ENCODE measurements at places on chromosomes 5 and 9.

DNA sequence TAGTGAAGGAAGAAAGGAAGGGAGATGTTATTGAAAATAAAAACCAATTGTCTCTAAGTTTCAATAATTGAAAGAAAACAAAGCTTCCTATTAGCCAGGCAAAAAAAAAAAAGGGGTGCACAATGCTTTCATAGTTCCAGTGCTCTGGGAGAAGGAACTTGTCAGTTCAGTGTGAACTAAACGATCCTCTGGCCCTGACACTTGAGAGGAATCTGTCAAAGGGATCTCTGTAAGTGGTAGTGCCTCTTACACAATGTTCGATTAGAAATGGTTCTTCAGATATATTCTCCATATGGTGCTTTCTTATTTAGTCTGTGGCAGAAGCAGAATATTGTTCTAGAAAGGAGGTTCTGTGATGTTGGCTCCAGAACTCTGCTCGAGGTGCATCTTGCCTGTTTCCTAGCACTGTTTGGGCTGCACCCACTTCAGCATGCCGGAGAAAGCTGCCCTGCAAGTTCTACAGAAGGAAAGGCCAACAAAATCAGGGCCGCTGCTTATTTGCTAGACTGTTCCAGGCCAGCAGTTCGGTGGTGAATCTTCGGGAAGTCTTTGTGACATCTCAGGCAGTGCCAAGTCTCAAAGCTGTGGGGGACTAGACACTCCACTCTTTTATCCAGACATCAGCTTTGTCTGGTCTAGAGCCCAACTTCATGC lies 90.9 kb downstream of the PIK3R1 start:
- DNase-seq, result no peak

DNA sequence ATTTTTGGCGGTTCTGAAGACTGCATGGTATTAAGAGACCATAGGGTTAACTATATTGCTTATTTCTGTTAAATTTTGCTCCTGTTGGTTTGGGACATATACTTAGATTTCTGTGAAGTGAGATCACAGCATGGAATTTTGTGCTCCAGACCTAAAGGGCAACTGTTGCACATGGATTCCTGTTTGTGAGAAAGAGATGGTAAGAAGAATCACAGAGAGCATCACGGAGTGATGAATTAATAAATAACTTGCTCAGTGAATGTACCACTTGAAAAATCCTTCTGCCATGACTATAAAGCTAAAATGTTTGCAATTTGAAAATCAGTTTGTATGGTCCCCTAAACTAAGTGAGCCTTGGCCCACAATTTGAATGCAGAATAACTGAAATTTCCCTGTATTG lies 4.5 kb downstream of the PSAT1 start:
- DNase-seq, result no peak

DNA sequence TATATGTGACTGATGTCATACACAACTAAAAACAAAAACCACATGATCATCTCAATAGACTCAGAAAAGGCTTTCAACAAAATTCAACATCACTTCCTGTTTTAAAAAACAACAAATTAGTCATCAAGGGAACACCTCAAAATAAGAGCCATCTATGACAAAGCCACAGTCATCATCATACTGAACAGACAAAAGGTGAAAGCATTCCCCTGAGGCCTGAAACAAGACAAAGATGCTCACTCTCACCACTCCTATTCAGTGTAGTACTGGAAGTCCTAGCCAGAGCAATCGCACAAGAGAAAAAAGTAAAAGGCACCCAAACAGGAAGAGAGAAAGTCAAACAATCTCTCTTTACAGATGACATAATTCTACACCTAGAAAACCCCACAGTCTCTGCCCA lies 893.5 kb upstream of the EDIL3 start:
- no peak for DNase-seq

DNA sequence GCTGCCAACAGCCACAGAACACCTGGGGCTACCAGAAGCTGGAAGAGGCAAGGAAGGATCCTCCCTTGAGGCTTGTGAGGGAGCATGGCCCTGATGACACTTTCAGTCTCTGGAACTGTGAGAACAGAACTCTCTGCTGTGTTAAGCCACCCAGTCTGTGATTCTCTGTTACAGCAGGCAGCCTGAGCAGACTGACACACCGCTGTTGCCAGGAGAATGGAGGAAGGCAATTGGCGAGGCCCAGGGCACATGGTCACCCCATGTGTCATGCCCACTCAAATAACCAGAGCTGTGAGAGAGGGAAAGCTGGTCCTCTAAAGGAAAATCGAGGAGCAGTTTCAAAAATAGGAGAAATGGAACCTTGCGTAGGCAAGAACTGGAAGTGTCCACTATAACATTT lies 12.0 kb upstream of the KIF4B start:
- DNase-seq, result no peak

DNA sequence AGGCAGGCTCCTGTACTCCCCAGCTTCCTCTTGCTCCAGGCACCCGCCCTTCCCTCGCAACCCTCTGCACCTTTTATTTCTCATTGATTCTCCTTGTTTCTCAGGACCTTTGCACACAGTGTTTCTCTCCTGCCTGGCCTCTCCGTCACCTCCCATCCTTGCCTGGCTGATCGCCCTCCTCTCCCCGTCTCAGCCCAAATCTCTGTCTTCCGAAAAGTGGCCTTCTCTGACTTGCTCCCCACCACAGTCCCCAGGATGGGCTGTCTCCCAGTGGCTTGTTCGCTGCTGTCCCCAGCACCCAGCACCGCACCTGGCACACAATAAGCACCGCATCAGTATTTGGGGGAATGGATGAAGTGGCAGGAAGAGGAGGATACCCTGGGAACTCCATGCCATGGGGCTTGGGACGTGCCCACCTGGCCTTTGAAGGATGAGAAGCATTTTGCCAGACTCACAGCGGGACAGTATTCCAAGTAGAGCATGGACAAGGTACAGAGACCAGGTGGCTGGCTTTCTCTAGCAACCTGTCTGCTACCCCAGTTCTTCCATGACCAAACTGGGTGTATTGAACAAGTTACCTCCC lies 62.5 kb downstream of the LMX1B start:
- no peak for DNase-seq

DNA sequence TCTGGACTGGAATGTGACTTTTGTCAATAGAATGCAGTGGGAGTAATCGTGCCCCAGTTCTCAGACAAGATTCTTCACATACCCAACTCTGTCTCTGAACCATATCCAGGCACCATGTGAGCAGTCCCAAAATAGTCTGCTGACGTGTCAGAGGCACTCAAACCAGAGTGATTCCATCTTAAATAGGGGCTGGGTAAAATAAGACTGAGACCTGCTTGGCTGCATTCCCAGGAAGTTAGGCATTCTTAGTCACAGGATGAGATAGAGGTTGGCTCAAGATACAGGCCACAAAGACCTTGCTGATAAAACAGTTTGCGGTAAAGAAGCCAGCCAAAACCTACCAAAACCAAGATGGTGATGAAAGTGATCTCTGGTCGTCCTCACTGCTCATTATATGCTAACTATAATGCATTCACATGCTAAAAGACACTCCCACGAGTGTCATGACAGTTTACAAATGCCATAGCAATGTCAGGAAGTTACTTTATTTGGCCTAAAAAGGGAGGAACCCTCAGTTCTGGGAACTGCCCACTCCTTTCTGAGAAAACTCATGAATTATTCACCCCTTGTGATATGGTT lies 16.9 kb upstream of the PLCXD3 start:
- DNase-seq, result no peak

- DNase-seq, result no peak
These were observed 58.4 kb upstream of the FBXL7 start for GRCh38 chr5:15441433-15442192.

DNA sequence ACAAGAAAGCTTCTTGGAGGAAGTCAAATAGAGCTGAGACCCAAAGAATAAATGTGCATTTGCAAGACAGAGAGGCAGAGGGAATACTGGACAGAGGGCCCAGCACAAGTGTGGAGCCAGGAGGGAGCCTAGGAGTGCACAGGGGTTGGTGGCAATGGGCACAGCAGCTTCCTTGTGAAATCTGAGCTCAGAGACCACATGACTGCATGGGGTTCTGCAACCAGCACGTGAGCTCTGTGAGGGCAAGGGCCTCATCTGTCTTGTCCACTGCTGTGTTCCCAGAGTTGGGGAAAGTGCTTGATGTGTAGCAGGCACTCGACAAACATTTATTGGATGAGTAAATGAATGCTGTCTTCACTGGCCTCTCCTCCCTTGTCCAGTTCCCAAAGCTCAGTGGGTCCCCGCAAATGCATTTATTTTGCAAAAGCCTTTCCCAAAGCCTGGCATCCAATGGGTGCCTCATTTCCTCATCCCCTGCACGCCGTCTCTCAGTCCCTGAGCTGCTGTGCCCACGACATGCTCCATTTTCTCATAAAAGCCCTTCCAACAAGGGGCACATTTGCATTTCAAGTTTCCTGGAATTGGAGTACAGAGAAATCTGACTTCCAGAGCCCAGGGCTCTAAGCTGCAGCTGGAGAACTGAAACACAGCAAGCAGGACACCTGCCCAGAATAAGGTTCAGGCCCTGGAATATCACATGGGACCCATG lies 58.5 kb downstream of the KCNIP1 start:
- DNase-seq, result no peak

DNA sequence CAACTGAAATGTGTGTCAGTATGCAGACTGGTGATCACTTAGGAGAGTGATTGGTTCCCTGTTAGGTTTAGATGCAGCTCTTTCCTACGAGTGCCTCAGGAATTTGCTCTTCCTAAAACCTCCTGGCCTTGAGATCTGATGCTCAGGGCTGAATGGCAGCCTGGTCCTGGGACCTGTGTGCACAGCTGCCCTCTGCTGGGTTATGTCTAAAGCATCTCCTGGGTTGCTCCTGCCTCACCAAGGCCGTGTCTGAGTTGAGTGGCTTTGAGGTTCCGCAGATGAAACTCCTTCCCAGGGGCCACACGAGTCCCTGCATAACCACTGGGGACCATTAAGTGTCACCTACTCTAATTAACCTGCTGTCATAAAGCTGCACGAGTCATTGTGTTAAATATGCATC lies 59.5 kb downstream of the MVB12B start:
- no peak for DNase-seq

- DNase-seq, result no peak
These were observed 255.2 kb downstream of the SGCD start for GRCh38 chr5:156582193-156582598.

DNA sequence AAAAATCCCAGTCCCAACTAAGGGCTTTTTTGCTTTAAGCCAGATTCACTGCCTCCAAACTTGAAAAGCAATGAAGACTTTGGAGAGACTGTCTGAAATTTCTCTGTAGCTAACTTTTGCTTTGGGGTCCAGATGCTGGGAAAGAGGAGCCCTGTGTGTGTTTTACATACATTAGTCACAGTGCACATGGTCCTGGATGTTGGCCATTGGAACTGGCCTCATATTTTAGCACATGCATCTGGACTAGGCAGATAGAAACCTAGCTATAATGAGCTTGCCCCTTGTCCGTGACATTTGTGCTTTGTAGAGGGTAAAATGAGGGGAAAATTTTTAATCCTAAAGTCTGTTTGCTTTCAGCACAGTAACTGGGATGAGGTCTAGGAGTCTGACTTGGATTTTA lies 421.7 kb downstream of the CDK5RAP2 start:
- DNase-seq, result no peak

GRCh38 chr9:135926402-135927194 lies 19.3 kb upstream of the CAMSAP1 start:
- no peak for DNase-seq

- DNase-seq, result no peak
These were observed 112.6 kb upstream of the SLC12A2 start for GRCh38 chr5:127970854-127971425.

DNA sequence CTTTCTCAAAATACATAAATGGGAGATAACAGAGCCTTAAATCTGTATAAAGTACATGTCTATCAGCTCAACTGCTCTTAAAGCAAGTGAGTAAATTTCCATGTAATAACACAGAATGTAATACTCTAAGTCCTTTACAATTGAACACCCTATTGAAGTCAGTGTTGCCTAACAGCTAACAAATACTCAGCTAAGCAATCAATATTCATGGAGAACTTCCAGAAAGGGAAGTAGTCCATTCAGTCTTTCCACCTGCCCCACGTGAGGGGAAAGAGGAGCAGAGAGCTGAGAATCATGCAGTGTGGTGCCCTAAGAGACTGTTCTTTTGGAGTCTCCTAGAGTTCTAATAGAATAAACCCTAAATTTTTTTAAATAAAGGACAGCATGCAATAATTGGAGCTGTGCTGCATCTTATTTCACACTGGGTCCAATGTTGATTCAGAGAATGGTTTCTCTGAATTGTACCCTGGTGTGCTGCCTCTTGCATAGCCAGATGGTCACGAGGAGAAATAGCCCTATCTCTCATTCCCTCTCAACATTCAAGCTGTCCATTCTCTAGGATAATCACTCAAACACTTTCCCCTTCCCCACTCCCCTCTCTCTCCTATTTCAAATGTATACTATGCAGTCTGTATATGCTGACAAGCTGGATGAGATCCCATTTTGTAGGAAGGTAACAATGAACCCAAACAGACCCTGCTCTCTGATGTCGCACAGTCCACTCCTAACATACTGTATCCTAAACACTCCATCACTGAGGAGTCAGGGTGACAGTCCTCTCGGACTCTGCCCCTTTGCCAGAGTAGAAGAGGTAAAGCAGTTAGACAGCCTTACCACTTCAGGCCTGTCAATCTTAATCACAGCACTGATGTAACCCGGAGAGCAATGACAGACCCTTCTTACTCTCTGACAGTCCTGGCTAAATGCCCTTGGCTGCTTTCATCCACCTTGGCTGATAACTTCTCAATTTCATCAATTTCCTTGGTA lies 134.8 kb downstream of the EPB41L4A start:
- no peak for DNase-seq

DNA sequence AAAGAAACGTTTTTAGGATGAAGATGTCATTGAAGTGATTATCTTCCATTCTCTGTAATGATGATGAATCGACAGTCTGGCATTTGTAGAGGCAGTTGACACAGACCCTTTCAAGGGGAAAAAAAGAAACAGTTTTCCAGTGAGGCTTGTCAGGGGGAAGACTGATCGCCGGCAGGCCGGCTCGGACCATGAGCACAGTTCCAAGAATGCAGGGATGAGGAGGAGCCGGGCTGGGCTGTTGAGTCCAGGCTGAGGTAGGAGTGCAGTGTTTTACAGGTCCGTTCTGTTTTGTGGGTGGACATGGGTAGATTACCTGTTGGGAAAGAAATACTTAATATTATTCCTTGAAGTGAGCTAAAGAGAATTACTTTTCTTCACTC lies 194.6 kb downstream of the AOPEP start:
- DNase-seq, result no peak

DNA sequence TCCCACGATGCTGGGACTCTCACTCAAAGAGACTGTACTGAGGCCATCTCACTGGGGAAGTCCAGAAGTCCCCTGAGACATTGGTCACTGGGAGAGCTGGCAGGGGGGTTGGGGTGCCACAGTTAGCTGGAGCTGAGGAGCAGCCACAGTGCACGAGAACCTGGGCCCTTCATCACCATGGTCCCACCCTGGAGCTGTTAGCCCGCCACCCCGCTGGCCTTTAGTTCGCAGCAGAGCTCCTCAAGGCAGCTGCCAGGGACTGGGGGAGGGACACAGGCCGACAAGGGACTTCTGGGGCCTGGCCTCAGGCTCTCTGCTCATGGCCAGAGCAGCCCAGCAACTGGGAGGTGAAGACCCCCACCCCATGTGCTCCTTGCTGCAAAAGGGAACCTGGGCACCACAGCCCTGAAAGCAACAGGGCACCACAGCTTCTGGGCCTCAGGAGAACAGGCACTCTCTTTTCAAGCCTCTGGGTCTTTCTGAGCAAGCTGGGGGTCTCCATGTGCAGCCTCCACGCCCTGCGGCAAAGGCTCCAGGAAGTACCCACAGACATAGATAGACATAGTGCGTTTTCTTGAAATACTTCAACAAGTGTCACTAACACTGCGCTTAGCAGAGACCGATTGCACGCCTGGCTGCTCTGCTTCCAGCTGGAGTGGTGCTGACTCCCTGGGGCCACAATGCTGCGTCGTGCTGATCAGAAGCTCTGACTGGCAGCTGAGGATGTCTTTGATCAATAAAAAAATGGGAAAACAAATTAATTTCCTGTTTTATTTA lies 46.0 kb downstream of the VAV2 start:
- no peak for DNase-seq

Data from germinal center (tissue), 1 donor.